ENCODE measurements at places on chromosomes 12 and 14. TPM values are rescaled to one million over a fixed set of nuclear protein-coding genes. Genes with fewer than 3 reads are reported as not detected.
A peak's percentile ranks its signal among the peaks of the same experiment; 100 is the strongest.

LMNTD1 gene
- 0.13 TPM for total RNA-seq

GRCh38 chr12:50282721-50283228 is 545 bp downstream of the LIMA1 start:
- no peaks in the 10 kb centered on the region for H3K27me3 ChIP-seq
- H3K4me1 ChIP-seq, result peaks cover 21% of the 10 kb centered on the region
- H3K36me3 ChIP-seq, result no peaks in the 10 kb centered on the region
- DNase-seq, result peak; percentile 86

GRCh38 chr14:74508844-74509428 is 15.4 kb downstream of the ISCA2 start:
- no peak for DNase-seq
- peaks cover 27% of the 10 kb centered on the region for H3K4me1 ChIP-seq
- H3K4me3 ChIP-seq, result no peak overlapping the region
- no peak overlapping the region for H3K27ac ChIP-seq
- H3K36me3 ChIP-seq, result peaks cover 30% of the 10 kb centered on the region

SLC2A14 gene
- not detected for total RNA-seq

DNA sequence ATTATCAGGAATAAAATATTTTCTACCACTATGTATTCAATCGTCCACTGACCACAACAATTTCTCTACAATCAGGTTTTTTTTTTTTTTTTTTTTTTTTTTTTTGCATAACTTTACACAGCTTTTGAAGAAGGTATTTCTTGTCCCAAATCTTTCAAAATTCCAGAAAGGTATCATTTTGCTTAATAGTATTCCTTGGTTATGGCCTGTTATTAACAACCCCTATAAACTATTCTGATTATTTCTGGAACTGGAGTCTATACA is 145.3 kb downstream of the ALX1 start:
- peaks cover 44% of the 10 kb centered on the region for H3K27me3 ChIP-seq
- no peak for DNase-seq
- no peaks in the 10 kb centered on the region for H3K4me1 ChIP-seq

- no peaks in the 10 kb centered on the region for H3K4me1 ChIP-seq
- peaks cover 13% of the 10 kb centered on the region for H3K36me3 ChIP-seq
- H3K4me3 ChIP-seq, result no peak overlapping the region
- no peak for DNase-seq
Measured at GRCh38 chr14:76806446-76806845, 6.2 kb downstream of the ANGEL1 start.

- DNase-seq, result no peak
- no peaks in the 10 kb centered on the region for H3K36me3 ChIP-seq
- H3K27me3 ChIP-seq, result no peaks in the 10 kb centered on the region
- no peak overlapping the region for H3K4me3 ChIP-seq
- H3K4me1 ChIP-seq, result no peaks in the 10 kb centered on the region
Measured at GRCh38 chr12:67804168-67804567, 155.6 kb downstream of the DYRK2 start.

GRCh38 chr12:122022393-122023338 is 982 bp downstream of the BCL7A start:
- 0 out of 2 replicates have a peak, but pooled peaks cover 5% of the 10 kb centered on the region for H3K4me1 ChIP-seq
- peak overlapping the region; percentile 60 for H3K27ac ChIP-seq
- H3K27me3 ChIP-seq, result peaks cover 4% of the 10 kb centered on the region
- H3K36me3 ChIP-seq, result no peaks in the 10 kb centered on the region
- DNase-seq, result peak; percentile 62

GRCh38 chr12:130988751-130989150 is 35.0 kb downstream of the ADGRD1 start:
- no peak for DNase-seq
- no peaks in the 10 kb centered on the region for H3K27me3 ChIP-seq
- H3K27ac ChIP-seq, result no peak overlapping the region
- no peak overlapping the region for H3K4me3 ChIP-seq
- H3K4me1 ChIP-seq, result no peaks in the 10 kb centered on the region
- H3K36me3 ChIP-seq, result no peaks in the 10 kb centered on the region

- H3K27me3 ChIP-seq, result no peaks in the 10 kb centered on the region
- peak; percentile 79 for DNase-seq
- peak overlapping the region; percentile 85 for H3K27ac ChIP-seq
- H3K4me1 ChIP-seq, result peaks cover 39% of the 10 kb centered on the region
- H3K36me3 ChIP-seq, result peaks cover 27% of the 10 kb centered on the region
- H3K4me3 ChIP-seq, result no peak overlapping the region
Measured at GRCh38 chr12:12975322-12976077, 23.5 kb upstream of the GPRC5D start.

- H3K4me3 ChIP-seq, result peak overlapping the region; percentile 38
- peak; percentile 97 for DNase-seq
- H3K27me3 ChIP-seq, result no peaks in the 10 kb centered on the region
Measured at GRCh38 chr12:104177663-104178501, 37.7 kb upstream of the TXNRD1 start.

DNA sequence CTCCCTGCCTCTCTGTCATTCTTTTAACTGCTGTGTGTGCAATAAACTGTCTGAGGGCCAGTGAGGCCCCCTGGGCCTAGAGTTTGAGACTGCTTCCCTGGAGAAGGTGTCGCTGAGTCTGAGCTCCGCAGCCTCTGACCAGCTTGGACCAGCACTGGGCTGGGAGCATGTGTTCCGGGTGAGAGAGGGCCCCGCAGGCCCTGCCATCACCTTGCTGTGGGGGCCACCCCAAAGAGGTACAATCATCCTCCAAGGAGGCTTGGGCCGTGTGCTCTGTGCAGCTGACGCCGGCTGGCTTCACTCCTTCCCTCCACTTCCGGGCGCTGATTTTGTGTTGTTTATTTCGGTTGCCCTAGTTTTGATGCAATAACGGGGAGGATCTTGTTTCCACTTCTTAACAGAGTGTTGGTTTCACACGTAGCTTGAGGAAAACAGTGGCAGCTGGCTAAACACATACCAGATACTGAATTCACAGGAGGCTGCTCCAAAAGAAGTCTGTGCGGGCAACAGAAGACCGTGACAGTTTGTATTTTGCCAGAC is 121.6 kb downstream of the TMEM132C start:
- H3K36me3 ChIP-seq, result no peaks in the 10 kb centered on the region
- H3K27me3 ChIP-seq, result no peaks in the 10 kb centered on the region
- no peak overlapping the region for H3K27ac ChIP-seq
- no peak for DNase-seq
- H3K4me3 ChIP-seq, result no peak overlapping the region

GRCh38 chr14:21768116-21768874 is 94.7 kb upstream of the OR4E1 start:
- no peaks in the 10 kb centered on the region for H3K36me3 ChIP-seq
- H3K27me3 ChIP-seq, result no peaks in the 10 kb centered on the region
- no peak overlapping the region for H3K4me3 ChIP-seq

GRCh38 chr12:25591144-25591543 is 38.1 kb upstream of the LMNTD1 start:
- peaks cover 5% of the 10 kb centered on the region for H3K4me1 ChIP-seq
- no peak for DNase-seq
- H3K27ac ChIP-seq, result no peak overlapping the region
- H3K27me3 ChIP-seq, result no peaks in the 10 kb centered on the region

GRCh38 chr12:27953348-27953747 is 19.2 kb downstream of the PTHLH start:
- no peaks in the 10 kb centered on the region for H3K27me3 ChIP-seq
- H3K4me1 ChIP-seq, result no peaks in the 10 kb centered on the region
- H3K36me3 ChIP-seq, result no peaks in the 10 kb centered on the region
- H3K4me3 ChIP-seq, result no peak overlapping the region
- DNase-seq, result no peak

GRCh38 chr12:97375310-97375709 is 87.3 kb upstream of the RMST start:
- no peaks in the 10 kb centered on the region for H3K36me3 ChIP-seq
- DNase-seq, result no peak
- H3K4me3 ChIP-seq, result no peak overlapping the region
- H3K27me3 ChIP-seq, result no peaks in the 10 kb centered on the region
- H3K4me1 ChIP-seq, result no peaks in the 10 kb centered on the region
- H3K27ac ChIP-seq, result no peak overlapping the region

DNA sequence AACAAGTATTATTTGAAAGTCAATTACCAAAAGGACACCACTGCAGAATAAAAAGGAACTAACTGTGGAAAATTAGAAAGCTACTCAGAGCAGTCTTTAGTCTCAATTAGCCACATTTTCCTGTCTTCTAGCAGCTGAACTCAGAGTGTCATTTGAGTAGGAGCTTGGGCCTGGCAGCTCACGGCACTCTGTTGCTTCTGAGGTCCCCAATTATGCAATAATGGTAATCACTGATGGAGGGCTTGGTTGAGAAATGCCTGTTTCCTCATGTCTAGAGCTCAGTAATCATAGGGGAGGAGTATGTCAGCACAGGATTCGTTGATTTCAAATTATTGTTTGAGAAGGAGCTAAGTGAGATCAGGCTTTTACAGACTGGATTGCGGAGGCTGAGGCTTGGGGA is 108.6 kb downstream of the VRK1 start:
- H3K27ac ChIP-seq, result no peak overlapping the region
- no peaks in the 10 kb centered on the region for H3K27me3 ChIP-seq
- no peaks in the 10 kb centered on the region for H3K36me3 ChIP-seq
- no peak overlapping the region for H3K4me3 ChIP-seq
- no peaks in the 10 kb centered on the region for H3K4me1 ChIP-seq
- no peak for DNase-seq

STAC3 gene
- 1.3 TPM for total RNA-seq

OAS2 gene
- total RNA-seq, result 1.0 TPM

- no peak for DNase-seq
- no peak overlapping the region for H3K27ac ChIP-seq
- H3K4me1 ChIP-seq, result no peaks in the 10 kb centered on the region
- no peaks in the 10 kb centered on the region for H3K36me3 ChIP-seq
- H3K4me3 ChIP-seq, result no peak overlapping the region
Measured at GRCh38 chr12:87233671-87234070, 795.5 kb downstream of the C12orf50 start.

ZNF641 gene
- total RNA-seq, result 8.2 TPM

- DNase-seq, result no peak
- H3K4me3 ChIP-seq, result no peak overlapping the region
- H3K27me3 ChIP-seq, result no peaks in the 10 kb centered on the region
- no peaks in the 10 kb centered on the region for H3K36me3 ChIP-seq
- no peak overlapping the region for H3K27ac ChIP-seq
- H3K4me1 ChIP-seq, result peaks cover 2% of the 10 kb centered on the region
Measured at GRCh38 chr14:90785876-90786450, 30.3 kb downstream of the TTC7B start.

DNA sequence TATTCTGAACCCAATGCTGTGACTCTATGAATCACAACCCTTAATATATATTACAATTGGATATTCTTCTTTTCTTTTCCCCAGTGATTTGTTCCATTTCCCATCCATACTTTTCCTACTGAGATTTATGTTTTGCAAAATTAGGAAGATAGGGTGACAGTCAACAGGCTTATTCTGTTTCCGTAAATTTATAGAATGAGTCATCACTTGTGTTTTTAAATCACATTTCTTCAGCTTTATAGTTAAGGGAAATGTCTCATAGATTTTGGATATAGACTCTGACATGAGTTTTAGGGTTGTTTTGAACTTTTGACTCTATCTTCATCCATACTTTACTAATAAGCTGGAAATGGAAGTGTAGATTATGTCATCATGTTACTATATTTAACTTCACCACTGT is 661.6 kb upstream of the FBXO33 start:
- H3K27me3 ChIP-seq, result no peaks in the 10 kb centered on the region
- no peaks in the 10 kb centered on the region for H3K4me1 ChIP-seq
- no peak overlapping the region for H3K27ac ChIP-seq
- H3K4me3 ChIP-seq, result no peak overlapping the region
- no peaks in the 10 kb centered on the region for H3K36me3 ChIP-seq
- DNase-seq, result no peak

GARIN6 gene
- not detected for total RNA-seq

GRCh38 chr14:99628887-99629618 is 15.9 kb upstream of the HHIPL1 start:
- H3K4me3 ChIP-seq, result no peak overlapping the region
- peak; percentile 81 for DNase-seq
- H3K36me3 ChIP-seq, result no peaks in the 10 kb centered on the region
- no peak overlapping the region for H3K27ac ChIP-seq

DNA sequence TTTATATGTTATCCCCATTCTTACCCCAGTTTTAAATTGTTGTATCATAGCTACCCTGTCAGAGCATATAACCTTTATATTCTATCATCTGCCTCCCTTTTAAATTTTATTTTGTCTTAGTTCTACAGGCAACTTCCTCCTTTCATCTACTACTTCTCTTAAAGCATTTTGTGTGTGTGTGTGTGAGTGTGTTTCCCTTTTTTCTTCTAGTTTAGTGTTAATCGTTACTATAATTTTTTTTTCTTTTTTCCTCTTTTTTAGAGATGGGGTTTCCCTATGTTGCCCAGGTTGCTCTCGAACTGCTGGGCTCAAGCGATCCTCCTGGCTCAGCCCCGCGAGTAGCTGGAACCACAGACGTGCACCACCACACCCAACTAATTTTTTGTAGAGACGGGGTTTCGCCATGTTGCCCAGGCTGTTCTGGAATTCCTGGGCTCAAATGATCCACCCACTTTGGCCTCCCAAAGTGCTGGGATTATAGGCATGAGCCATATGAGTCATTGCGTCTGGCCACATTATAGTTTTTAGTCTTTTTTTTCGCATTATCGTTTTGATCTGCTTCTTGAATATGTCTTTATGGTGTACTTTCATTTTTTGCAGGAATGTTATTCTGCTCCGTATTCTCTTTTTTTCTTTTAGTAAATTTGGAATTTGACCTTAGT is 33.1 kb upstream of the FBXO34 start:
- no peaks in the 10 kb centered on the region for H3K4me1 ChIP-seq
- H3K4me3 ChIP-seq, result no peak overlapping the region
- H3K36me3 ChIP-seq, result no peaks in the 10 kb centered on the region
- peaks cover 37% of the 10 kb centered on the region for H3K27me3 ChIP-seq
- DNase-seq, result no peak

DNA sequence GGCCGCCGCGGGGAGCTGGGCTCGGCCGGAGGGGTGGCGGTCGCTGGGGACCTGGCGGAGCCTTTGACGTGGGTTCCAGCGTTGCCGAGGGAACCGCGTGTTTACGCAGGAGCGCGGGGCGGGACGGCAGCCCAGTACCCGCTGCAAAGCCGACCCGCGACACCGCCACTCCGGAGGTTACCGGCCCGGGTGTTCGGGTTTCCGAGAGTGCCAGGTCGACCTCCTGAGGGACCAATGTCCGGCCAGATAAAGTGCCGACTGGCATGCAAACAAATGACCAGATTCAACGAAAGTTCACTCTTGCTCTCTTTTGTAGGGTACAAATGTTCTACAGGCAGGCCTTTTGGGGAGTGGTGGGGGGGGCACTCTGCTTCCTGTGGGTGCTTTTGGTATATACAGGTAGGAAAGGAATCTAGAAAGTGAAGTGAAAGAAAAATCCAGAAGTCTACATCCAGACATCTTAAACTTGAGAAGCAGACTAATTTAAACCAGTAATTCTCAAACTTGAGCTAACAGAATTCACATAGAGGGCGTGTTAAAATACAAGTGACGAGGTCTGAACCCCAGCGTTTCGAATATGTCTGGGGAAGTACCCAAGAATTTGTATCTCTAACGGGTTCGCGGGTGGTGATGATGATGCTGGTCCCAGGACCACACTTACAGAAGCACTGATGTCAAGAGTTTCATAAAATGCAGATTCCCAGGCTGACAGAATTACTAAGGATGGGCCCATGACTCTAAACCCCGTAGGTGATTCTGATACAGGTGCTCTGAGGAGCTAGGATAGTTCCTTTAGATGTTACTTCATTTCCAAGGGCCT is at the start of gene GPR135:
TSS of gene GPR135 (minus strand) at position 65 of the 820 bp plus-strand sequence. CDS start 154 bp downstream, outside the sequence.
- H3K27me3 ChIP-seq, result no peaks in the 10 kb centered on the region
- peak within 1 kb of the TSS; percentile 73 for H3K4me3 ChIP-seq
- H3K27ac ChIP-seq, result peak within 1 kb of the TSS; percentile 23
- no peaks in the 10 kb centered on the region for H3K4me1 ChIP-seq
- no peak for DNase-seq
